ENCODE measurements at places on chromosomes 13 and 19. TPM values are rescaled to one million over a fixed set of nuclear protein-coding genes. Genes with fewer than 3 reads are reported as not detected.
A peak's percentile ranks its signal among the peaks of the same experiment; 100 is the strongest.

CBARP gene
- 0.50 TPM for total RNA-seq

NDUFB7 gene
- total RNA-seq, result 299 TPM

CLIP3 gene
- 10.6 TPM for total RNA-seq

ZNF560 gene
- not detected for total RNA-seq

DNA sequence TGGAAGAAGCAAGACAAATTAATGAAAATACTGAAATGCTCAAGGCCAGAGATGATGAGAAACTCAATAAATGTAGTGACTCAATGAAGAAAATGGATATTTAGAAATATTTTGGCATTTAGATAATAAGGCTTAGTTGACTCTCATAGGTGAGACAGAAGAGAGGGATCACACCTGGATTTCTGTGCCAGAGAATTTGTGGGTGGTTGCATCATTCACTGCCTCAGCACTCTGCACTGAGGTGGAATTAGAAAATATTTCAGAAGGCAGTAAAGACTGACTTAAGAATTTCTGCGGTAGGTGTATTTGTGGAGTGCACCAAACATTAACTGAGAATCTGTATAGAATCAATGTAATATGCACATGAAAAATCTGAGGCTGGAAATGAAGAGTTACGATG is 848.3 kb upstream of the PCDH9 start:
- DNase-seq, result no peak

GRCh38 chr19:49809160-49809940 is 3.7 kb downstream of the FUZ start:
- peak; percentile 67 for DNase-seq

DNA sequence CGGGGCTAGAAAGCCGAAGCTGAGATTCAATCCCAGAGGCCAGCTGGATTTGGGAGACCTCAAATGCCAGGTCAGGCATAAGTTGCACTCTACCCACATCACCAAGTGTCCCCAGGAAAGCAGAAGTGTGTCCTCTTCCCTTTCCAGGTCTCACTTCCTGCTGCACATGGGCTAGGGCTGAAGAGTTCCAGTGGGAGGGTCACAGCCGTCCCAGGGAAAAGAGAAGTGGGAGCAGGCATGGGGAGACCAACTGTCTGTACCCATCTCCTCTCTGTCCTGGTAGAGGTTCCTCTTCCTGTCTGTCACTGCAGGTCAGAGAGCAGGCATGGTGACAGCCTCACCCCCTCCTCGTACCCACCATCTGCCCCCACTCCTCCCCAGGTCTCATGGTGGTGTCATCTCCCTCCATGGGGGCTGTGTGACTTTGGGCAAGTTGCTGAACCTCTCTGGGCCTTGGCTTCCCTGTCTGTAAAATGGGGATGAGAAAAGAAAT is 14.8 kb downstream of the AXL start:
- DNase-seq, result no peak

GRCh38 chr19:1574354-1575136 is 6.4 kb upstream of the MEX3D start:
- no peak for DNase-seq

GRCh38 chr19:13116282-13117175 is at the start of gene TRMT1:
TRMT1 (minus strand) TSS chr19:13116740; CDS start chr19:13116399, 341 bp downstream.
- peak; percentile 95 for DNase-seq

DNA sequence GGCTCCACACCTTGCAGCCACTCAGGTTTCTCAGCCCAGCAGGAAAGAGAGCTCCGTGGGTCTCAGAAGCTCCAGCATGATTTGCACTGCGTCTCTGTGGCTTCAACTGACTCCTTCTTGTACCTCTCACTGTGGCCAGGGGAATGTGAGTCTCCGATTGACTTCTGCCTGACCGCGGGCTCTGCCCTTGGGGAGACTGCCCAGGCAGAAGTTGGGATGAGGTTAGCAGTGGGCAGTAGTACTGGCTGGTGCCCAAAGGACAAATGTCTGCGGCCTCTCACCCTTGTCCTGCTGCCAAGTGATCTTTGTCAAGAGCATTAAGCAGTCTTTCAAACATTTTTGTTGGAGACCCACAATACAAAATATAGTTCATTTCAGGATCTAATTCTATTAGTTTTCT is 34.4 kb upstream of the FXYD3 start:
- DNase-seq, result no peak

DNA sequence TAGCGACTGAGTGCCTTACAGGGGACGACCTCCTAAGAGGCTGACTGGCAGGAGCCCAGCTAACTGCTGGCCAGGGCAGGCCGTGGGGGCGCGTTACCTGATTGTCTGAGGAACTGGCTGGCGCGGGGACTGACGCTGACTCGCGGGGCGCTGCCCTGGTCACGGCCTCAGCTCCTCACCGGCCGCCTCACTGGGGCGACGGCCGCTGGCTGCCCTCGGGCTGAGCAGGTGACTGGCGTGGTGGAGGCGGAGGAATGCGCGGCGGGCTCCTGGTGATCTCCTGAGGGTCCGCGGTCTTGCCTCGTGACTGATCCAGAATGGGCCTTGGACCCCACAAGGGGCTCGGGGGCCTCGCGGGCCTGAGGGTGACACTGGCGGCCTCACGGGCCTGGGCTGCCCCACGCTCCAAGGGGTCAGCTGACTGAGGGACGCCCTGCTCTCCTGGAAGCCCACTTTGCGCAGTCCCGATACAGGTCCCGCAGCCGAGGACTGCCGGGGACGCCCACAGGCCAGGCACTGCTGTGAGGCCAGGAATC is 39.3 kb downstream of the SIGLEC7 start:
- DNase-seq, result no peak

GRCh38 chr13:82719987-82720386 is 1162.3 kb downstream of the SLITRK1 start:
- no peak for DNase-seq
